ENCODE measurements at places on chromosomes 7 and 10.

DNA sequence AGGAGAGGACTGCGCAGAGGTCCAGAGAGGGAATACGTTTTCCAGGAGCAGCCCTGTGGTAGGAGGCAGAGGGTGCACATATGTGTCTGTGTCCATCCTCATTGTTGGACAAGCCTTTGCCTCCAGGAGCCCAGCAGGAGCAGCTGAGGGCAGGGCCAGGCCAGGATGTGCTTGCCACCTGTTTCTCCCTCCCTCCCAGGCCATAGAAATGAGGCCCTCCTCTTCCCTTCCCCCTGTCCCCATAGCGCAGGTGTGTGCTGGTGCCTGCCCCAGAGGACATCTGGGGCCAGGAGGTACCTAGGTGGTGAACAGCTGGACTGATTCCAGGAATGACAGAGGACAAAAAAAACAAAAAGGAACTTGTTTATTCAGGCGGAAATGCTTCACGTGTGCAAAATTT lies 10.5 kb upstream of the CXCL12 start:
- no peak for DNase-seq

DNA sequence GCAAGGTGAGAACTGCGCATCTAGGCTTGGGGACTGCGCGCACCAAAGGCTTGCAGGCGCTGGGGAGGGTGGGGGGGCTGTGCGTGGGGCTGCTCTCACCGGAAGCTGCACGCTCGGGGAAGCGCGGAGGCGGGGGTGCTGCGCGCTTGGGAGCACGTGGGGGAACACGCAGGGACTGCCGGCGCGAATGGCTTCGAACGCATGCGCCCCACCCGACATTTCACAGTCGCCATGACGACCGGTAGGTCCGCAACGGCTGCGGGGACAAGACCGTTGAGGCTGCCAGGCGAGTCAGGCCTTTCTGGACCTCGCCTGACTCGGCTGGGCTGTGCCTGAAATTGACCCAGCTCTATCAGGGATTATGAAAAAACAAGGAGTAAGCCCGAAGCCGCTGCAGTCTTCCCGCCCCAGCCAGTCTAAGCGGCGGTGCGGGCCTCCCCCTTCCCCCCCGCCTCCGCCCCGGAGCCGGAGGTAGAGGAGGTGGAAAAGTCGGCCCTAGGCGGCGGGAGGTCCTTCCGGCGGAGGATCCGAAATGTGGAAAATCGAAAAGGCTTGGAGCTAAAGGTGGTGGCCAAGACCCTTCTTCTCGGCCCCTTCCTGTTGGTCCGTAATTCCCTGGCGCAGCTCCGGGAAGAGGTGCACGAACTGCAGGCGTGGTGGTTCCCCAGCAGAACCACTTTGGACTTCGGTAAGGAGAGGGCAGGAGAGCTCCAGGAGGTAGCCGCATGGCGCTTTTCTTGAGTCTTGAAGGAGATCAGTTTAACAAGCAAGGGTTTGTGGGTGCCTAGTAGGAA lies 34.9 kb upstream of the STEAP1 start:
- peak; percentile 15 for DNase-seq

DNA sequence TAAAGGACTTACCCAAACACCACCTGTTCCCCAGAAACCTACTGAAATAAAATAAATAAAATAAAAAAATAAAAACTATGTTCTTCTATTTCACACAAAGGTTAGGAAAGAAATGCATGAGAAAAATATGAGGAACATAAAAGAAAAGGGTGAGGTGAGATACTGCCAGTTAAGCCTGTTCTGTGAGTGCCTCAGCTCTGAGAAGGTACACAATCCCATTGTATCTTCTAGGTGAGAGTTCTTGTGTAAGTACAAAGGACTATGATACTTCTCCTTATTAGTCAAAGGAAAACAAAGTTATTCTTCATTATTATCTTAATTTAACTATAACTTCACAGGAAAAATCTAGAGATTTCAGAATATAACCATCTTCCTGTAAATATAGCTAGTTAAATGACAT lies 86.0 kb downstream of the ATE1 start:
- no peak for DNase-seq

GRCh38 chr7:70694434-70694970 lies 437.4 kb upstream of the GALNT17 start:
- peak; percentile 46 for DNase-seq

- DNase-seq, result no peak
Observed at GRCh38 chr10:131656431-131656841, 244.4 kb upstream of the PPP2R2D start.

DNA sequence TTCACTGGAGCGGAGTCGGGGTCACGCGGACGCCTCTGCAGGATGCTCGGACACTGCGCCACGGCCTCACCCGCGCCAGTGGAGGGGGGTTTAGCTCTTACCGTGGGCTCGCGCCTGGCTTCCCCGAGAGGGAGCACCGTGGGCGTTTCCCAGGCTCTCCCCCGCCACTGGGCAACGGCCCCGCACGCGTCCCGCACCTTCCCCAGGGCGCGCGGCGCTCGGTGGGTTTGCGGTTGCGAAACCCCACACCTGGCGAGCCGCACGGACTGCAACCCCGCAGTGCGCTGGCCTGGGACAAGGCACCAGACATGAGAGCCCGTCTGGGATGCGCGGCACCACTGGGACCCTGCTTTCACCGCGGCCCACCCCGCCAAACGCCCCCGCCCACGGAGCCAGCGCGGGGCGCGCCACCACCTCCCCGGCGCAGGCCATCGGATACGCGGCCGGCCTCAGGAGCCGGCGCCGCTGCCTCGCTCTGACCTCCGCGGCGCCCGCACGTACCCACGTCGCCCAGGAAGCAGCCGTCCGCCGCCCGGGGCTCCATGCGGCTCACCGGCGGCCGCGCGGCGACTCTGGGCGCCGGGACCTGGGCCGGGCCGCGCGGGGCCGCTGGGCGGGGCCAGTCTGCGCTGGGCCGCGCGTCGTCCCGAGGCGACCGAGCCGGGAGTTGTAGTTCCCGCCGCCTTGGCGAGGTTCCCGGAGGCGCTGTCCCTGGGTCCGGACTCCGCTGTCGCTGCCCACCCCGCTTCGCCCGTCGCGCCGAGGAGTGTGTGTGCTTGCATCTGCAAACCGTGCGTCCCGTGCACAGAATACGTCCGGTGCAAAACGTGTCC lies at the start of gene ASB13:
ASB13 (minus strand) TSS at position 588 of the 833 bp plus-strand sequence; CDS start at position 544, 44 bp downstream.
- peak; percentile 22 for DNase-seq

GRCh38 chr7:44213206-44213876 lies 12.6 kb downstream of the YKT6 start:
- DNase-seq, result no peak

DNA sequence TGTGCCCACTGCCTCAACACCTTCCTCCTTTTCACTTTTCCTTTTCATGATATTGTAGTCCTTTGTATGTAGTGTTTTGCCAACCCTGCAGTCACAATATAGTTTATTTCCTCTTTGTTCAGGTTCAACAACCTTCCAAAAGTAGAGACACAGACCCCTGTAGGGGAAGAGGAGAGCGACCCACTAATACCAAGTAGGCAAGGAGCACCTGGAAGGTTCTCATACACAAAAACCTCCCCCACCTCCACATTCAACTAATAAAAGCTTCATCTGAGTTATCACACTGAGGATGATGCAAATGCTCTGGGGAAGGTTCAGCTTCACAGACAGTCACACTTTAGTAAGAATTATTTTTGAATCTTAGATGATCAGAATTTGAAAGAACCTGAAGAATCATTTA lies 41.6 kb downstream of the PIK3AP1 start:
- no peak for DNase-seq

GRCh38 chr7:127589896-127590295 lies 1.7 kb downstream of the ARF5 start:
- no peak for DNase-seq

GRCh38 chr7:22627136-22627535 lies 99.9 kb upstream of the IL6 start:
- peak; percentile 60 for DNase-seq

DNA sequence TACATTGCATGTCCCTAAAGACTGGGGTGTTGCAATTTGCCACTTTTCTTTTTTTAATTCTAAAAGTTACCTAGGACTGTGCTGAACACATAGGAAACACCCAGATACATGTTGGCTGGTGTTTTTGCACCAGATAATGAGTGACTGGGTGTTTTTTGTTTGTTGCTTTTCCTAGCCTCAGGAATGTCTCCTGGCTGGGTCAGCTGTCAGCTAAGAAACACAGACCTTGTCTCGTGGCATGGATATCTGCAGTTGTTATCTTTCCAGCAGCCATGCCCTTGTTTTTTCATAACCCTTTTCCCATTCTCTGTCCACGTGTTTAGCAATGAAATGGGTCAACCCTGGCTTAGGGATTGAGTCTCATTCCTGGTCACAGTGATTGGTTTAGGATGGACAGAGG lies 433.9 kb upstream of the ZMIZ1 start:
- peak; percentile 39 for DNase-seq

DNA sequence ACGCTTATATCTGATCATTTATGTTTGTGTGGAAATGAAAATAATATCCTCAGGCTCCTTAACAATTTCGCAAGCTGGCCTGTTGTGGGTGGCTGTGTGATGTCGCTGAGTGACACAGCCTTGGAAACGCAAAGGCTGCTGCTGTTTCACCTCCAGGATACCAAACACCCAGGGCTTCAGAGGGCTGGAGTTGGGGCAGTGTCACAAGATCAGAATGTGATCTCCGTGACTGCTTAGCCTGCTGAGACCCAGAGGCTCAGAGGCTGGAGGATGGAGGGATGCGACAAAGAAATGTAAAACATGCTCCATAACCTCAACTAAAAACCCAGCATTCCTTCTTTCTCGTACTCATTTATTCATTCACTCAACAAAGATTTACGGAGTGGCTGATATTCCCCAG lies 37.2 kb upstream of the BMPER start:
- peak; percentile 14 for DNase-seq

GRCh38 chr7:97012365-97013133 lies 7.2 kb downstream of the DLX6 start:
- no peak for DNase-seq

DNA sequence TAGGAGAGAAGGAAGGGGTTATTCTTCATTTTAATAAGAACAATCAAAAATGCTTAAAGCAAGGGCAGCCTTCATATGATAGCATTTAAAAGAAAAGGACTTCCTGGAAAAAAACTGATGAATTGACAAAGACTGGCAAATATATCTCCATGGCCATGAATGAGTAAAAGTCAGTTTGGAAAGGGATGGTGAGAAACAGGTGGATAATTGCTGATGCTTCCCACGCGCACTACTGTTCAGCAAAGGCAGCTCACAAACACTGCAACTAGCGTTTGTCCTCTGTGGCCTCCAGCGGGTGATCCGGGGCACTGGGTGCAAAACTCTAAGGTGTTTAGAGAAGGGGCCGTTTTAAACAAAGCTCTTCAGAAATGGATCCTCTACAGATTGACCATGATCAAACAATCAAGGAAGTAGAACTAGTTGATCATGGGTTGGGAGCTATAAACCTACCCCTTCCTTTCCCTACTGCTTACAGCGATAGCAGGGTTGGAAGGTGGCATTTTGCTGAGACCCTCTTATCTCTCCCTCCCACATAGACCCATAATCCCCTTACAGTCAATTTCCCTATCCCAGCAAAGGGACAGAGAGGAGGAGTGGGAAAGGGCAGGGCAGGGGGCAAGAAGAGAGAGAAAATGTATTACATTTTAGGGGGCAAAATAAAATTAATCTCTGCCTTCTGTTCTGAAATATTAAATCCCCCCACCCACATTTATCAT lies 53.8 kb downstream of the SMURF1 start:
- no peak for DNase-seq

GRCh38 chr10:58886406-58886805 lies 290.0 kb upstream of the PHYHIPL start:
- DNase-seq, result no peak

DNA sequence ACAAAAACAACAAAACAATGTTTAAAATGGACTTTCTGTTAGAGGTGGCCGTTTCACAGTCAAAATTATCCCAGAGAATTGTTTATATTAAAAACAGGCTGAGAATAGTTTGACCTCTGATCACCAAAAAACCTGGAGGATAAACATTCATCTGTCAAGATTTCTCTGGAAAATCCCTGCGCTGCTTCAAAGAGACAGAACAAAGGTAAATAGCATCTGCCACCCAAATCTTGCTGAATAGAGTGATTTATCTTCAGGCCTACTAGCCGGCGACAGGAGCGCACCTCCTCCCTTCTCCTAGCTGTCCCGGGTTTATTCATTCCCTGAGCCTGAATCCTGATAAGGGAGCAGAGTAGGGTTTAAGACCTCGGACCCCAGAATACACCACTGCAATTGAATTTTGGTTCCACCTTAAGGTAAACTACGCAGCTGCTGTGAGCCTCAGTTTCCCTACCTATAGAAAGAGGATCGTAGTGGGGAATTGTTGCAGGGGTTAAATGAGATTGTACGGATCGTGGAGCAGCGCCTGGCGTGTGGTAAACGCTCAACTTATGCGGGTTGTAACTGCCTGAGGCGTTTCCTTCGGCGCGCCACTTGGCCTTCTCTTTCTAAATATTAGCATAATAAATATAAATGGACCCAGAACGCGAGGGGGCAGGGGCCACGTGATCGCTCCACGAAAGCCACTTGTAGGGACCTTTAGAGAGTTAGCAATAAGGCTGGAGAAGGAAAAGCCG lies 498 bp upstream of the ST7 start:
- DNase-seq, result peak; percentile 69

DNA sequence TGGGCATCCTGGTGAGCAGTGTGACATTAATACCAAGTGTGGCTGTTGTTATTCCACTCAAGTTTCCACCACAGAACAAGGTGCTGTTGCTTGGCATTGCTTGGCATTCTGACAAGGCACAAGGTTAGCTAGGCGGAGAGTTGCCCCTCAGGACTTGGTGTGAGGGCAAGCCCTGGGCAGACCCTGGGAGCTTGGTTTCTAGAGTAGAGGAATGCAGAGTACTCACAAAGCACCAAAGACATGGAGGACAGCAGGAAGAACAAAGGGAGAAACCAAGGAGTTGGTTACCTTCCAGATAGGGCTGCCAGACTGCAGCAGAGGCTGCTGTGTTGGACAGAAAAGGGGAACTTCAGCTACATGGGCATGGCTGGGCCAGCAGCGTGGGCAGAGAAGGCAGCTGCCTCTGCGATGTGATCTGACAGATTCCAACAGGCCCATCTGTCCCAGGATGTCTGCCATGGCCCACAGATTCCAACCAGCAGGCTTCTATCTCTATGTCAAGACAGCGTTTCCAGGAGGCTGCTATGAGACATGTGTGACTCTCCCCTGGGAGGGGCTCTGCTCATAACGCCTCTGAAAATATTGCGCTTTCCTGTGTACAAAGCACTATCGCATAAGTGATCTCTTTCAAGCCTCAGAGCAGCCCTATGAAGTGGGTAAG lies 1.8 kb downstream of the GOLGA7B start:
- no peak for DNase-seq

- DNase-seq, result peak; percentile 92
Observed at GRCh38 chr7:115087437-115087836, 165.5 kb downstream of the MDFIC start.

- peak; percentile 2 for DNase-seq
Observed at GRCh38 chr10:51386248-51386885, 312.1 kb downstream of the PRKG1 start.

- DNase-seq, result no peak
Observed at GRCh38 chr10:82683945-82684344, 809.0 kb downstream of the NRG3 start.

DNA sequence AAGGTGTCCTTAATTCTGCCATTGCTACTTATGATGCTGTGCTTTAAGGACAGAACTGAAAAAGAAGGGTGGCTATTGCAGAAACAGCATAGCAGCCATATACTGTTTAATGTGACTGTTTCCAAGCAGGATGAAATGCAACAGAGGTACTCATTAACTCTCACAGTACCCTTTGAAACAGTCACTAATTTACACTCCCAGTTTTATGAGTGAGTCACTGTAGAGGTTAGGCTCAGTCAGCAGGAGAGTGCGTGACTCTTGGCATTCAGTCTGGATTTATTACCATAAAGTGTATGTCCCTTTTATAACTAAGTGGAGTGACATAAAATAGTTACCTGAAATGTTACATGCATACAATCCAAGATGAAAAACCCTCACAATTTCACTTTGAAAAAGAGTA lies 27.7 kb downstream of the ALDH18A1 start:
- DNase-seq, result peak; percentile 9
